Karpas-422 (cell line): ENCODE measurements at places on chromosomes 4 and X.

DNA sequence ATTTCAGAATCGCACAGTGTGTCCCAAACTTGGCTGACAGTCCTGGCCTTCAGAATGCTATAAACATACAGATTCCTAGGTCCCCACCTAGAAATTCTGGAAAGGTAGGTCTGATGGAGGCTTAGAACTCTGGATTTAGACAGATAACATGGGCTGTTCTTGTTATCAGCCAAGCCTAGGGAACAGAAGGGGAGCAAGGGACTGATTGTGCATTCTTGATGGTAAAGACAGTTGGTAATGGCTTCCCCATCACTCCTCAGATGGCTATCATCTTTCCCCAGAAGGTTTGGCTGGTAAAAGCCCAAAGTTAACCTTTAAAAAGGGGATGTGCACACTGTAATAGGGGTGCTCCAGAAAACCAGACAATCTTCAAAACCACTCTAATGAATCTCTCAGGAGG lies 35.7 kb downstream of the DIPK2B start:
- no peaks in the 10 kb centered on the region for H3K36me3 ChIP-seq
- no peak for DNase-seq
- no peak overlapping the region for H3K4me3 ChIP-seq
- H3K4me1 ChIP-seq, result no peaks in the 10 kb centered on the region

DNA sequence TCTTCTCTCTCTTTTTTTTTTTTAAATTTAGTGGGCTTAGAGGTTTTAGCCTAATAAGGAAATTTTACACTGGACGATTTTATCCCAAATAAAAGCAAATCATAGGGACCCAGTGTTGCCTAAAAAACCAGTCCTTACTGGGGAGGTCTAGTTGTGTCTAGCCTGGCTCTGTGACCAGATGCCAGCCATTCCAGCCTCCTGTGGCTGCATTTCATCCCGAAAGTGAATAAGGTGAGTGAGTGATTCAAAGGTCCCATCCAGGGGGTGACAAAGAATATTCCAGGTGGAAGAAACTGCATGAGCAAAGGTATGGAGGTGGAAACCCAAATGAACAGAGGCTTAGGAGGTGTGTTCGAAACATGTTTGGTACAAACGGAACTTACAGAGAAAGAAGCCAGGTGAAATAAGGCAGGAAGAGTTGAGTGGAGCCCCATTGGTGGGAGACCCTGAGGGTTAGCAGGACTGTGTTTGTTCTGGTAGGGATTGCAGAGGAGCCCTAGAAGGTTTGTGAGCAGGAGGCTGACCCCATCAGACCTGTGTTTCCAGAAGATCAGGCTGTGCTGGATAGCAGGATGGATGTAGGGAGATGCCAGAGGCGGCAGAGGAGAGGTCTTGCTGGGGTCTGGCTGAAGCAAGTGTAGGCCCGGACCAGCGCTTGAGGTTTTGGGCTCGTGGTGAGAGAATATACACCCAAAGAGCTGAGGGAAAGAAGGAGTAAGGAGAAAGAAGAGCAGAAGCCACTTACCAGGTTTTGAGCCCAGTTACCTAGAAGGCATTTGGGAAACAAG lies 31.6 kb downstream of the PTTG2 start:
- no peak overlapping the region for H3K27ac ChIP-seq
- peaks cover 11% of the 10 kb centered on the region for H3K4me1 ChIP-seq
- no peak overlapping the region for H3K4me3 ChIP-seq

- H3K36me3 ChIP-seq, result no peaks in the 10 kb centered on the region
- DNase-seq, result no peak
- no peak overlapping the region for H3K4me3 ChIP-seq
- no peak overlapping the region for H3K27ac ChIP-seq
- no peaks in the 10 kb centered on the region for H3K27me3 ChIP-seq
Measured at GRCh38 chrX:54866609-54867008, 54.0 kb upstream of the TRO start.

DNA sequence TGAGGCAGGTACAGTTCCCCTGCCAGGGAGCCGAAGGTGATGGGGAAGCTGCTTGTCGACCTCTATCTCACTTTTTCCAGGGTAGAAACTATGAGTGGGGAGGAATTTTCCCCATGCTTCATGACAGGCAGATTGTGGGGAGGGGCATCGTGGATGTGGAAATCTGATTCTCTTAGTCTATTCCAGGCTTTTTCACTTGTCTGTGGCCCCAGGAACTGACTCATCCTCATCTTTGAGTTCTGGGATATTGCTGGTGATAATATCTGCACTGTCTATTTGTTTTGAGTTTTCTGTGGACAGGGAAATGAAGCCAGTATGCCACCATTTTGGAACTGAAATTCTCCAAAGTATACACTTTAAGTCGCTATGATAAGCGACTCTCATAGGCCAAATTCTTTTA lies 7.6 kb upstream of the TLR2 start:
- H3K27me3 ChIP-seq, result peaks cover 4% of the 10 kb centered on the region; the same call in 1 of the 2 replicates
- H3K36me3 ChIP-seq, result no peaks in the 10 kb centered on the region
- no peak overlapping the region for H3K4me3 ChIP-seq
- no peak overlapping the region for H3K27ac ChIP-seq

DNA sequence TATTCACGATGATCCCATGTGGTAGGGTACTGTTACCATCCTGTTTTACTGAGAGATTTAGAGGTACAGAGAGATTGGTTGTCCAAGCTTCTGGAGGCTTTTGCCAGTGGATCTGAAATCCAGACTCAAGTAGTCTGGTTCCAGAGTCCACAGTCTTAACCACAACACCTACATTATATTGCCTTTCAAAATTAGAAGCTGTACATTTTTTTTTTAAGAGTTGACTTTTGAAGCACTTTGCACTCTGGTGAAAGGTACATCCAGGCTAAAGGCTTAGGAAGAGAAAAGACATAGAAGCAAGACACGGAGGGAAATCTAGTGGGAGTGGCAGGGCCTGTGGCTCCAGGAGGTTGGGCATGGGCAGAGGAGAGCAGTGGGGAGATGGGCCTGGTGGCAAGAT lies 122.1 kb downstream of the AFF1 start:
- peaks cover 4% of the 10 kb centered on the region; the same call in 1 of the 2 replicates for H3K27me3 ChIP-seq
- no peak overlapping the region for H3K27ac ChIP-seq
- no peak overlapping the region for H3K4me3 ChIP-seq
- peaks cover 3% of the 10 kb centered on the region; the same call in 1 of the 2 replicates for H3K4me1 ChIP-seq
- DNase-seq, result no peak

- DNase-seq, result no peak
- no peak overlapping the region for H3K27ac ChIP-seq
- no peaks in the 10 kb centered on the region for H3K4me1 ChIP-seq
Measured at GRCh38 chr4:13793020-13793710, 165.6 kb upstream of the BOD1L1 start.

GRCh38 chr4:3385711-3386420 lies 55.9 kb upstream of the HGFAC start:
- no peak overlapping the region for H3K27ac ChIP-seq
- no peaks in the 10 kb centered on the region for H3K27me3 ChIP-seq
- no peak for DNase-seq
- H3K4me1 ChIP-seq, result peaks cover 22% of the 10 kb centered on the region
- no peaks in the 10 kb centered on the region for H3K36me3 ChIP-seq

DNA sequence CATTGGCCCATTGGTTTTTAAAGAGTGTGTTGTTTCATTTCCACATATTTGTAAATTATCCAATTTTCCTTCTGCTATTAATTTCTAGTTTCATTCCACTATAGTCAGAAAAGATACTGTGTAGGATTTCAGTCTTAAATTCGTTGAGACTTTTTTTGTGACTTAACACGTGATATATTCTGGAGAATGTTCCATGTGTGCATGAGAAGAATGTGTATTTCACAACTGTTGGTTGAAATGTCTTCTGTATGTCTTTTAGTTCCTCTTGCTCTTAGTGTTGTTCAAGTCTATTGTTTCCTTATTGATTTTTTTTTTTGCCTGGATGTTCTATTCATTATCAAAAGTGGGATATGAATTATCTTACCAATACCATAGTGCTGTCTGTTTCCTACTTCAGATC lies 606.9 kb downstream of the RPA4 start:
- no peaks in the 10 kb centered on the region for H3K27me3 ChIP-seq
- H3K4me1 ChIP-seq, result no peaks in the 10 kb centered on the region
- no peak overlapping the region for H3K4me3 ChIP-seq
- no peak for DNase-seq

GRCh38 chr4:26330186-26330787 lies 9.5 kb downstream of the RBPJ start:
- DNase-seq, result peak; percentile 82
- H3K4me3 ChIP-seq, result no peak overlapping the region
- H3K27me3 ChIP-seq, result no peaks in the 10 kb centered on the region
- H3K4me1 ChIP-seq, result 0 out of 2 replicates have a peak, but pooled peaks cover 3% of the 10 kb centered on the region
- no peak overlapping the region for H3K27ac ChIP-seq
- no peaks in the 10 kb centered on the region; the same call in 1 of the 2 replicates for H3K36me3 ChIP-seq

DNA sequence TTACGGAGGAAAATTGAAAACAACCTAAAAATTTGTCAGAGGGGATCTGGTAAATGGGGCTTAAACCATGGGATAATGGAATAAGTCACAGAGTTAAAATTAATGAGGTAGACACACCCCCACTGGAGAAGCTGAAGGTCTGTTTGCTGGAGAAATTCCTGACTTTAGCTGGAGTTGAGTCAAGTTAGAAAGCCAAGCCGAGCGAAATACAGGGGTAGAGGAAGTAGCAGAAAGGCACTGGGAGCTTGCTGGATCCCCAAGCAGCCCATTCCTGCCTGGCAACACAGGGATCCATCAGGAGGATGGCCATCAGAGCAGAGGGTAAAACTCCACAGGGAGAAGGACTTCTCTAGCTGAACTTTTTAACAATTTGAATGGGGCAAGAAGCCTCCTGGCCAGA lies 163.8 kb downstream of the ATRX start:
- no peaks in the 10 kb centered on the region for H3K27me3 ChIP-seq
- H3K27ac ChIP-seq, result no peak overlapping the region
- no peak for DNase-seq
